ENCODE measurements at places on chromosomes 12 and 14.
A peak's percentile ranks its signal among the peaks of the same experiment; 100 is the strongest.

DNA sequence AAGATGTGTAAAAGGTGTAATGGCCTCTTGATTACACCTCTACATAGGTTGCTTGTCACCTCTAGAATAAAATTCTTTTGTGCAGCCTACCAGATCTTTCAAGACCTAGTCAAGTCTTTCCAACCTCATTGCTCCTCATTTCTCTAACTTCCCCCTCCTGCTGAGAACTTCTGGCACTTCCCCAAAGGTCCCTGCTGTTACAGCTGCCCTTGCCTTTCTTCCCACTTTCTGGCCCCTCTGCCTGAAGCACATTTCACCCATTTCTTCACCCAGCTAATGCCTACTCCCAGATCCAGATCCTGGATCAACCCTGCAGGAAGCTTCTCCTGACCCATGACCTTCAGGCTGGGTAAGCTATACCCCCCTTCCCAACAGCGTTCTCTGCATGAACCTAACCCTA lies 1.5 kb downstream of the TSHR start:
- no peak for DNase-seq

- no peak for DNase-seq
Observed at GRCh38 chr12:52369211-52369610, 1.9 kb upstream of the KRT85 start.

- no peak for DNase-seq
Observed at GRCh38 chr12:68189821-68190242, 30.3 kb upstream of the IFNG start.

DNA sequence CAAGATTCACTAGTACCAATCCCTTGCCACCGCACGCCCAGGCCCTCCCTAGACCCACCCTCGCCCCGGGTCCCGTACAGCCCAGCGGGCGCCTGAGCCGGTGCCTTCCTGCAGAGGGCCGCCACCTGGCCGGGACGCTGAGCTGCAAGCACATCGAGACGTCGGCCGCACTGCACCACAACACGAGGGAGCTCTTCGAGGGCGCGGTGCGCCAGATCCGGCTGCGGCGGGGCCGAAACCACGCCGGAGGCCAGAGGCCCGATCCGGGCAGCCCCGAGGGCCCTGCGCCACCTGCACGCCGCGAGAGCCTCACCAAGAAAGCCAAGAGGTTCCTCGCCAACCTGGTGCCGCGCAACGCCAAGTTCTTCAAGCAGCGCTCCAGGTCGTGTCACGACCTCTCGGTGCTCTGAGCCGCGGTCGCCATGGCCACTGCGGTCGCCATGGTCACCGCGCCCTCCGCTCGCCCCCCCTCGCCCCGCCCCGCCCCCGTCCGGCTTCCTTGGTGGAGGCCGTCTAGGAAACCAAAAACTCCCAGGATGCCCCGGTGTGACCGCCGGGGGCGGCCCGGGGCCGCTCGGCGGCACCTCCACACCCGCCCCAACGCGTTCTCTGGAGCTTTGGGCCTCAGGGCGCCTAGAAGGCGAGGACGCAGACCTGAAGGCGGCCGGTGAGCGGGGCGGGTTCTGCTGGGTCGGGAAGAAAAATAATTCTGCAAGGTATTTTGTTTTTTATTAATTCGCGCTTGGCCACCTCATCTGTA lies 3.7 kb downstream of the REM2 start:
- peak; percentile 69 for DNase-seq

GRCh38 chr14:97891515-97891914 lies 1094.3 kb downstream of the VRK1 start:
- DNase-seq, result no peak

- no peak for DNase-seq
Observed at GRCh38 chr12:24888813-24889212, 60.1 kb downstream of the BCAT1 start.

- no peak for DNase-seq
Observed at GRCh38 chr14:100533656-100534485, 53.3 kb downstream of the BEGAIN start.

GRCh38 chr12:18430425-18431048 lies 169.2 kb downstream of the PIK3C2G start:
- peak; percentile 65 for DNase-seq

GRCh38 chr14:73714656-73715081 lies 485 bp upstream of the PNMA1 start:
- DNase-seq, result no peak

- peak; percentile 49 for DNase-seq
Observed at GRCh38 chr14:69096781-69097475, 56.0 kb downstream of the DCAF5 start.

GRCh38 chr14:67539116-67539515 lies 6.0 kb downstream of the PLEKHH1 start:
- no peak for DNase-seq

- no peak for DNase-seq
Observed at GRCh38 chr14:31953210-31953609, 123.9 kb upstream of the ARHGAP5 start.

- DNase-seq, result peak; percentile 30
Observed at GRCh38 chr12:113479590-113480335, 8.1 kb upstream of the LHX5 start.

GRCh38 chr14:105602243-105602750 lies 75.9 kb downstream of the TMEM121 start:
- no peak for DNase-seq

DNA sequence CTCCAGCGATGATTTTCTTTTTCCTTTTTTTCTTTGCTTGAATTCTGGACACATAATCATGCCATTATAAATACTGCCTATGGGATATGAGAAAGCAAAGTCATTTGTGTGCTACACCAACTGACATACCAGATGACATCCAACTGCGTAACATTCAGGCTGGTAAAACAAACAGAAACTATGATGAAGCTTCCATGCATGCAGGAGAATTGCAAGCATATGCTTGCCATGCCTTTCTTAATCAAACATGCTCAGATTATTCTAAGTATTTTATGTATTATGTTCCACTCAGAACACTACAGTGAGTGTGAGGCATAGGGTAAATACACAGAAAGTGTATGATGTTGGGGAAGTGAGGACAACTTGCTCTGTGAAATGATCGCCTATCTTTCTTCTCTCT lies 97.4 kb downstream of the C12orf50 start:
- DNase-seq, result no peak

GRCh38 chr12:95429172-95429510 lies 44.8 kb upstream of the METAP2 start:
- no peak for DNase-seq

DNA sequence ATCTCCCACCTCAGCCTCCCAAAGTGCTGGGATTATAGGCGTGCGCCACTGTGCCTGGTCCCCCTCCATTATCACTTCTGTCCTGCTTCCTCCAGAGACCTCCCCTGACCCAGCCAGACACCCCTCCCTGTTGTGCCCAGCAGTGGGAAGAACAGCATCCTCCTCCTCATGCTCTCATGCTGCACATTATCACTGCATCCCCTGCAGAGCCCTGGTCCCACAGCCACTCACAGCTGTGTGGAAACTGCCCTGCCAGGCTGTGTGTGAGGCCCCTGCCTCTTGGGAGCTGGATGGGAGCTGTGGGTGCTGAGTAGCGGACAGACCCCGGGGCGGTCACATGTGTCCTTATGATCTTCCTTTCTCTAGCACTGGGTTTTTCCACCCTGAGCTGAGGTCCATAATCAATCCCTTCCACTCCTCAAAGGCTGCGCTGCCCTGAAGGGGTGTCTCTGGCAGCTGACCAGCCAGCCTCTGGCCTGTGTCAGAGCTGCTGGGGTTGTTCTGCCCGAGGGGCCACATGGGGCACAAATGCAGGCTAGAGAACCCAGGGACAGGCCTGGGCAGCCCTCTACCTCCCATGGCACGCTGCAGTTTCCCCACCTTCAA lies 9.2 kb downstream of the HIP1R start:
- no peak for DNase-seq

DNA sequence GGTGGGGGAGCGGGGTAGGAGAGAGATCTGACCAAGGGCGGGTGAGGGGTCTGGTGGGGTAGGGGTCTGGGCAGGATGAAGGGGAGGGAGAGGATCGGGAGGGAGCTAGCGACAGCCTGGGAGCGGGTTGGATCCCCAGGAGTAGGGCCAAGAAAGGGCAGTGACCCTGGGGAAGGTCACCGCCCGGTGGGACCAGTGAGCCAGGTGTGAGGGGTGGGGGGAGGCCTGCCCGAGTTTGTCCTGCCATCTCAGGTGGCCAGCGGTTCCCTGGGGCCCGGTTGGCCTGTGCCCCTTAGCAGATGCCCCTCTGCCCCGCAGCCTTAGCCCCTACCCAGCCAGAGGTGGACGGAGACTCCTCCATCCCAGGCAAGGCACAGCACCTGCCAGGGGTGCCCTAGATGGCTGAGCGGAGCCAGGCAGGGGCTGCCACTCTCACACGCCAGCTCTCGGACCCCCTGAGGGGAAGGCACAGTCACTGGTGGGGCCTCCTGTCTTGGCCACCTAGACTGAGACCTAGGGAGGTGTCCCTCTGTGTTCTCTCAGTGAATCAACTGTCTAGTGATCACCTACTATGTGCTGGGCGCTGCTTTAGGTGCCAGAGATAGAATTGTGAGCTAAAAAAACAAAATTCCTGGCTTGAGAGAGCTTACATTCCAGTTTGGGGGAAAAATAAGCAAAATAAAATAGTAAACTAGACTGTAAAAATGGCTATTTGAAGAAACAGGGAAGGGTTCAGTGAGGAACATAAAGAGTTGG lies 629 bp upstream of the TTC7B start:
- no peak for DNase-seq

DNA sequence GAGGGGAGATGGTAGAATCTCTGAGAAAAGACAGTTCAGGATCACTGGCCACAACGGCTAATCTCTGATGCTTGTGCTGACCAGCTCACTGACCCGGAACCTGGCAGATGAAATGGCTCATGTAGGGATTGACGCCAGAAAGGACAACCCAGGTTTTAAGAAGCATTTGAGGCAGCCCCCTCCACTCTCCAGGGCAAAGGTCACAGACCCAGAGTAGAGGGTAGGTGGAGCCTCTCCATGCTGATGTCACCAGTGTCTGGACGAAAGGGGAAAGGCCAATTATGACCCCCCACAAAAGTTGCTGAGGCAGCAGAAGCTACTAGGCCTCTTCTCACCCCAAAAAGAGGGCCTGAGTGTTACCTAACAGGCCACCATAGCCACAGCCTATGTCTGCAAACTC lies 1.2 kb downstream of the METTL1 start:
- no peak for DNase-seq

DNA sequence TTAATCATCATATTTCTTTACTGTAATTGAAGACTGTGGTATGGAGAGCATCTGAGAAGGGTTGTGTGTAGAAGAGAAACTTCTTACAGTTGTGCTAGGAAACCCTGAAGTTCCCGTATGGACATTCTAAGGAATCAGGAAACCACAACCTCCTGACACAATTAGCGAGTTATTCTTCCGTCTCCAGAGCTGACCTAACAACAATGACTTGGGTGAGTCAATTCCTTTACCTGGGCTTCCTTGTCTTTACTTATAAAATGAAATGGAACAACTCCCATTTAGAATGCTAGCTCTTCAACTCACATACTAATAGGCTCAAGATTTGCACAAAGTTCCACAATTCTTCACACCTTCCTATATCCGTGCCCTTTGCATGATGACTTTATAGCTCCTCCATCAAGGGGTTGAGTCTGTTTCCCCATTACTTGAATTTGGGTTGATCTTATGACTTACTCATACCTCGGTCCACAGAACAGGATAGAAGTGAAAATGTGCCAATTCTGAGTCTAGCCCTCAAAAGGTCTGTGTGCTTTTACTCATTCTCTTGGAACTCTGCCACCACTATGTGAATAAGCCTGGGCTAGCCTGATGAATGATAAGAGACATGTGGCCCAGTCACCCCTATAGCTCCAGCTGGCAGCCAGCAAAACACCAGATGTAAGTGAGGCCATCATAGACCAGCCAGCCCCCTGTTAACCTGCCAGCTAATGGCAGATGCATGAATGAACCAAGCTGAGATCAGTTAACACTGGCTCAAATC lies 459.4 kb downstream of the ETNK1 start:
- peak; percentile 79 for DNase-seq

DNA sequence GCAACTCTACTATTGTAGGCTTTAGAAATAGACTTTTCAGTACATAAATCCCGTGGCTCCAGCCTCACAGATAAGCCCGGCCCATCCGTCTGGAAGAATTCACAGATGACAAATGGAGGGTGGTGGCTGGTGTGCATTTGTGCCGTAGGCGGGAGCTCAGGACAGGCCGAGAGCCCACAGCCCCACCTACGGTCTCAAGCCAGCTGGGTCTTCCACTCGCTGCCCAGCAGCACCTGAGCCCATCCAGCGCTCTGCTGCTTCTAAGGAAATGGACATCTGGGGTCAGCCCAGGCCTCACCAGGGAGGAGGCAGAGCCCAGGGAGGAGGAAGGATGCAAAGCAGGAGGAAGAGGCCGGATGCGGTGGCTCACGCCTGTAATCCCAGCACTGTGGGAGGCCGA lies 72.8 kb downstream of the KIF26A start:
- no peak for DNase-seq

DNA sequence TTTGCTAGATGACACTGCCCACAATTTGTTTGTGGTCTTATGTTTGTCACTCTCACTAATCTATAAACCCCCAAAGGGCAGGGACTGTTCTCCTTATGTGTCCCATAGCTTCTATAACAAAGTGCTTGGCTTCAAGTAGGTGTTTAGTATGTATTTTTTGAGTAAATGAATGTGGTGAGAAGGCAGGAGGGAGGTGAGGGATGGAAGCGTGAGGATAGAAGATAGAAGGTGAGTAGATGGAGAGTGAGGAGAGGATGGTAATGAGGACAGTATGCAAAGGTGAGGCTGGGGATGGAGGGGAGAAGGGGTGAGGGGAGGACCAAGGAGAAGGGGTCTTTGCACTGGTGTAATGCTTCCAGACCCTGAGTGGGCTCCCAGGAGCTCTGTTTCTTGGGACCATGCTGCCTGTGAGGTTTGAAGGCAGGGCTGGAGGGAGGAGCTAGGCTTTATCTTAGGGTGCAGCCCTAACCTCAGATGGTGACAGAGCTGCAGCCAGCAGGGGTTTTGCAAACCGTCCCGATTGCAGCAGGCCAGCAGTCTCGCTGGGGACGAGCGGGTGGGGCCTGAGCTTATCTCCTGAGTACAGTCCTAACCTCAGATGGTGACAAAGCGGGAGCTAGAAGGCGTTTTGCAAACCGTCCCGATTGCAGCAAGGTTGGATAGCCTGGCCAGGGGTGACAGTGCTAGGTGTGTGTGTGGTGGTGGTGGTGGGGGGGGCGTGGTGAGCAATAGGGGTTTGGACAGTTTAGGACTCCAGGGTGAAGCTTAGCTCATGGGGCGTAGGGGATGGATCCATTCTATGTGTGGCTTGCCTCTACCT lies 6.5 kb downstream of the CEBPE start:
- DNase-seq, result peak; percentile 31

- DNase-seq, result peak; percentile 46
Observed at GRCh38 chr12:66269757-66270383, 32.4 kb upstream of the HELB start.

DNA sequence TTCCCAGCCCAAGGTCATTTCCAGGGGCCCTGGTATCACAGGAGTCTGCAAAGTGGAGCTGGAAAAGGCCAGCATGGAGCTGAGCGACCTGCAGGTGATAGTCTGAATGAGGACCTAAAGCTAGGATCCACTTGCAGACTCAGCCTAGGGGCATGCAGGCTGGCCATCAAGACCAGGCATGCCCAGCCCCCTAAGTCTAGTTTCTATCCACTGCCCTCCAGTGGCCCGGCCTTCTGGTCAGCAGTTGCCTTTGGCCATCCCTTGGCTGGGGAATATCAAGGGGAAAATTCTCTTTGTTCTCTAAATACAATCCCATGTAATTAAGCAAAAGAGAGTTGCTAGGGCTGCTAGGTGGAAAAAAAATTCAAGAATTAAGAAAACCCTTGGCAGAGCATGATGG lies 96.3 kb upstream of the LHX5 start:
- no peak for DNase-seq

Data from fibroblast of villous mesenchyme (primary cell).